ENCODE measurements at places on chromosomes 2 and 18.

- ATAC-seq, result peak; percentile 55
Observed at GRCh38 chr18:27413495-27414401, 228.6 kb upstream of the CHST9 start.

GRCh38 chr2:172462849-172463381 is 35.5 kb downstream of the ITGA6 start:
- no peak for ATAC-seq

- ATAC-seq, result no peak
Observed at GRCh38 chr2:24915796-24916195, 4.2 kb downstream of the ADCY3 start.

GRCh38 chr2:6510532-6510931 is 355.2 kb downstream of the CMPK2 start:
- no peak for ATAC-seq

GRCh38 chr2:83323038-83323437 is 1136.0 kb downstream of the SUCLG1 start:
- no peak for ATAC-seq

DNA sequence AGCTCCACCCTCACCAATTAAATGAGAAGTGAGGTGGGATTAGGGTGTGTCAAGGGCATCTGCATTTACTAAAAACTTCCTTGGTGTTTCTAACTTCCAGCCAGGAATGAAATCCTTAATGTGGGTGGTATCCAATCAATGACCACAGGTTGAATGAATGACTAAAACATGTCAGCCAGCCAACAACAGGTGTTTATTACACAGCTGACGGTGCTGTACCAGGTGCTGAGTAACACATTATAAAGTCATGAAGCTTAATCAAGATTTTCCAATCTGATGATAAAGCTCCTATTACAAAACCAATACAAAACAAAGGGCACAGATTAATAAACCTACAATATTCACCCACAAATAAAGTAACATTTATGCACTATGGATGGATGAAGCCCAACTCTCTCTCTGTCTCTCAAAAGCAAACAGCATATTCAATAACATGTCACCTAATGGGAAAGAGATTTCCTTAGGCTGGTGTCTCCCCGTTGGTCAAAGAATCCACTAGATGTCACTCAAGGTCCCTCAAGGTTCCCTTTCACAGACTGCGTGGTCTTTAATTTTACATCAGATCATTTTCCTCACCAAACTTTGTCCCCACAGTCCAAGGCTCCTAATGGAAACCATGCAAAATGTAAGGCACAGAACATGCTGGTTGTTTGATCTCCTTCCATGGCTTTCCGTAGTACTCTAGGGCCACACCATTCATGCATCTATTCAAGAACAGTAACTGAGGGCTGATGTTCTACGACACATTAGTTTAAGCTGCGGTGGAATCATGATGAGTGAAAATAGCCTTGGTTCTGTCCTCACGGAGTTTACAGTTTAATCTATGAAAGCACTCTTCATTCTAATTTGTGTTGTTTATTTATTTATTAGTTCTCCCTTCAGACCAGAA is 6.4 kb upstream of the PTPN4 start:
- ATAC-seq, result peak; percentile 89

DNA sequence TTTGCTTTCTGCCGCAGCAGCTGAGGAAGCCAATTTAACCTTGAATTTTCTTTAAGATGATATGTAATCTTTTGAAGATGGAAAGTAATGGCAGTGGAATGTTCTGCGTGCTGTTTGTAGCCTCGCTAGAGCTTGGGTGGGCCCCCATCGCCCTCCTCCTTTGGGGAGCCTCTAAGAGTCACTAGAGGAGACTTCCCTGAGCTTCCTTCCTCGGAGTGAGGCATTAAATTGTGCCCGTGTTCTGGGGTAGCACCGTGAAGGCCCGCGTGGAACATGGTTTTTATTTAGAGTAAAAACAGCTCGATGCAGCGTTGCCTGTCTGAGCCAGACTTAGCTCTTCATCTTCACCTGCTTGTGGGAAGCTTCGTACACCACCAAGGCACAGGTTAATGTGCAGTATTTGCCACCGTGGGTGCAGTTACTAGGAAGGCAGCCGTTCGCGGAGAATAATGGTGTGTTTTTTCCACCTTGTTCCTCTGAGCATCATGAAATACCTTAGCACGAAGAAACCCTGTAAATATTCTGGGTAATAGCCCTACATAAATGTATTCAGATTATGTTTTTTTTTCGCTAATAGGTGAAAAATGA is 38.5 kb downstream of the NCK2 start:
- ATAC-seq, result no peak

DNA sequence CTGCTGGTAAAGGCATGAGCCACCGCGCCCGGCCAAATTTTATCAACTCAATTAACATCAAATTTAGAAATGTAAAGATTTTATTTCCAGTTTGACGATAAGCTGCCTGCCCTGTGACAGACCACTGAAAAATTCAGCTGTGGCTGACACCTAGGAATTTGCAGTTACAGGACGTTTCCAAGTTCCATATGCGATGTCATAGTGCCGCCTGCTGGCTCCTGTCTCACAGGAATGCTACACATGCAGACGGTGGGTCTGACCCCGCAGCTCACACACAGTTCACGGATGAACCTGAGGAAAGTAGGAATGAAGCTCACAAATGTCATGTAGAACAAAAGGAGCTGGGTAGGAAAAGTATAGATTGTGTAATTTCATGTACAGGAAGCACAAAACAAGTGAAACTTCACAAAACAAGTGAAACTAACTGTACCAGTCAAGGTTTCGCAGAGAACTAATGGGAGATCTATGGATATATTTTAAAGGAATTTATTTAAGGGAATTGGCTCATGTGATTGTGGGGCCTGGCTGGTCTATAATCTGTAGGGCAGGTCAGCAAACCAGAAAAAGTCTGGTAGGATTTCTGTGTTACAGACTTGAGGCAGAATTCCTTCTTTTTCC is 13.2 kb upstream of the SEH1L start:
- peak; percentile 93 for ATAC-seq

DNA sequence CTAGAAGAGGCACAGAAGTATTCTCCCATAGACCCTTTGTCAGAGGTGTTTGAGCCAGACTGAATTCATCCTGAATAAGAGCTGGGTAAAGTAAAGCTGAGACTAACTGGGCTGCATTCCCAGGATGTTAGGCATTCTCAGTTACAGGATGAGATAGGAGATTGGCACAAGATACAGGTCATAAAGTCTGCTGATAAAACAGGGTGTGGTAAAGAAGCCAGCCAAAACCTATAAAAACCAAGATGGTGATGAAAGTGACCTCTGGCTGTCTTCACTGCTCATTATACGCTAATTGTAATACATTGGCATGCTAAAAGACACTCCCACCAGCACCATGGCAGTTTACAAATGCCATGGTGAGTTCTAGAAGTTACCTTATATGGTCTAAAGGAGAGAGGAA is 364.9 kb upstream of the TMEFF2 start:
- peak; percentile 71 for ATAC-seq

DNA sequence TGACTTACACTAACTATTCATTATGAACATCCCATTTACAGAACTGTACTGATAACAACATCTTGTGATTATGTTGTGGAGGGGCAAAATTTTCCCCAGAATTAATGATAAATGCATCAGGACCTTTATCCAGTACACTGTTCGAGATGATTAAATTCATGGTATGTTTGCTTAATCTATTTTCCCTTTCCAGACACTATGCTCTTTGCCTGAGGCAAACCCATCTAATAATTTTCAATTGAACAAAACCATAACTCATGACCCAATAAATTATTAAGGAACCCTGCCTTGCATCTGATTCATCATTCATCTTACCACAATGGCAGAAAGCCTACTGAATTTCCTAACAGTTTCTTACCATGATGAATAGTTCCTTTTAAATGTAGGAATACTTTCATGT is 385.0 kb downstream of the DSEL start:
- ATAC-seq, result peak; percentile 56

DNA sequence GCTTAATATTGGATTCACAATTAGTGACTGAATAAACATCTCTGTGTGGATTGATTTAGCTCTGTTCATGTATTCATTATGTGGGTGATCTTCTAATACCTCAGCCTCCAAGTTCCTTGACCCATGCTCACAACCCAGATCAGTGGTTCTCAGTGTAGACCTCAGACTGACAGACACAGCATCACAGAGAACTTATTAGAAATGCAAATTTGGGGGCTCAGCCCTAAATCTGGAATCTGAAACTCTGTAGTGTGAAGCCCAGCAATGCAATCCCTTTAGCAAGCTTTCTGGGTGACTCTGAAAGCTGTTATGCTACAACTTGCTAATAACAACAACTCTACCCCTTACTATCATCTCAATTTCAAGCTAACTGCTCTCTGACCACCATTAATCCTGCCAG is 273.1 kb upstream of the FANCL start:
- ATAC-seq, result no peak

- no peak for ATAC-seq
Observed at GRCh38 chr2:135851858-135852257, 14.9 kb upstream of the LCT start.

DNA sequence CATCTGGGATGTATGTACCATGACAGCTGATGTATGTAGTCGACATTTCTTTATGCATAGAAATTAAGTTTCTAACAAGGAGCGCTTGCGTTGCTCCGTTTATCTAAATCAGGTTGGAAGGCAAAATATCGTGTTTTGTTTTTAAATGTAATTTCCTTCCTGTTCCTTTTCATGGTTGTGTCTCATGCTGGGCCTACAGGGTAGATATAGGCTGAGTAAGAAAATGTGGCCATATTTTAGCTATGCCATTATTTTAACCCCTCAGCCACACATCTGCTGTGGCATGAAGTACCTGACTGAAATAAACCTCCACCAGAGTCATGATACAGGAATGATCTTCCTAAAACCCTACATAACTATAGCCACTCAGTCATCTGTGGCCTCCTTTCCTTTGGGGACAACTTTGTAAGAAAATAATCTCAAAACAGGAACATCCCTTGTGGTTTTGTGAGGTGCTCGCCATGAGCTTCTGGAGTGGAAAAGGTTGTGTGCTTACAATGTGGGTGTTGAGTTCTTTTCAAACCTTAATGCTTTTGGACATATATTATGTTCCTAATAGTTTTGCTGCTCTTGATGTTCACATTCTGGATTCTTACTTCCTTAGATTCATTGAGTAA is 214.3 kb downstream of the FAM210A start:
- ATAC-seq, result no peak

DNA sequence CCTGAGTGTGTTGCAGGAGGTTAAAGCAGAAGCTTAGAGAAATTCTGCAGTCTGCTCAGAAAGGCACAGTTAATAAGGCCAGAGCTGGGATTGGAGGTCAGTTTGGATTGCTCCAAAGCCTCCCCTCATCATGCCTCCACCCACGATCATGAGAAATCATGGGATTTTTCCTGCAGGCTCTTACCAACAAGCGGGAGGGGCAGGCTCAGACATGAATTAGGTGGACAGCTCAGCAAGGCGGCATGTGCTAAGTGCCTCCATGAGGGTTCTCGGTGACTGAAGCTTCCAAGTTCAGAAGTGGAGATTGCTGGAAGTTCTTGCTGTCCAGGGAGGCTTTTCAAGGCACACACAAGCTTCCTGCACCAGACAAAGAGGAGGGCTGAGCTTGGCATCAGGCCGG is 163.8 kb downstream of the SETBP1 start:
- no peak for ATAC-seq

- no peak for ATAC-seq
Observed at GRCh38 chr2:57842531-57842930, 204.1 kb upstream of the VRK2 start.

GRCh38 chr2:45974762-45975408 is 322.3 kb upstream of the EPAS1 start:
- no peak for ATAC-seq

DNA sequence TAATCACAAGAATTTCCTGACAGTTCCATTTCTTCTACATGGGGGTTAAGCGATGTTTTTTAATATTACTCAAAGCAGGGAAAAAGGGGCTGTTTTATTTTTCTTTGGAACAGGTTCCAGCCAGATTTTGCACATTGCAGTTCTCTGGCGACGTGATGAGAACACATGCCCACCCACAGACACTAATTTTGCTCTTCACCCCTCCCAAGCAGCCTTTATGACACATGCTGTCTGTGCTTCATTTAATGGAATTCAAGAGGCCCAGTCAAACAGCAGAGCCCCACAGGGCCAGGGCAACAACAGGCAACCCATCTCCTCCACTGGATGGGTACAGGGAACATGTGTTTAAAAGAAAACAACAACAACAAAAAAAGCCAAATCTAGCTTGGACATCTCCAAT is 70.8 kb downstream of the SPRED2 start:
- peak; percentile 84 for ATAC-seq
